ENCODE measurements at places on chromosomes 12 and 14. TPM values are rescaled to one million over a fixed set of nuclear protein-coding genes. Genes with fewer than 3 reads are reported as not detected.

The CNTN1 gene
- 7.2 TPM for total RNA-seq

The TOGARAM1 gene
- 17.2 TPM for total RNA-seq

The SMIM41 gene
- total RNA-seq = 4.5 TPM

The CIPC gene
- 19.8 TPM for total RNA-seq

The POU6F1 gene
- 12.6 TPM for total RNA-seq

The MYO1H gene
- total RNA-seq = 0.20 TPM

The SCYL2 gene
- total RNA-seq = 49.0 TPM

The NAV3 gene
- total RNA-seq = 8.6 TPM

The DHRS4 gene
- 36.5 TPM for total RNA-seq

The AMDHD1 gene
- 2.4 TPM for total RNA-seq

The OTX2 gene
- total RNA-seq = not detected

The ADAM21 gene
- 0.41 TPM for total RNA-seq

The BMAL2 gene
- total RNA-seq = 12.1 TPM

The MYRFL gene
- total RNA-seq = 0.17 TPM

The SOCS4 gene
- total RNA-seq = 20.7 TPM

The EML1 gene
- 24.6 TPM for total RNA-seq

The COCH gene
- total RNA-seq = 0.55 TPM

The LRFN5 gene
- 2.1 TPM for total RNA-seq

The SYNE3 gene
- 25.4 TPM for total RNA-seq

The TAS2R46 gene
- total RNA-seq = 1.4 TPM

The GAS2L3 gene
- 15.8 TPM for total RNA-seq

The KLRK1 gene
- total RNA-seq = 2.6 TPM

The SEC23A gene
- 66.1 TPM for total RNA-seq

The LRIG3 gene
- 26.8 TPM for total RNA-seq

The LRP10 gene
- 141 TPM for total RNA-seq

The KRT75 gene
- not detected for total RNA-seq

The CMTM5 gene
- total RNA-seq = 0.71 TPM

The PRR4 gene
- total RNA-seq = 1.4 TPM

The CLEC6A gene
- 0.32 TPM for total RNA-seq

The CDK2 gene
- 40.3 TPM for total RNA-seq

The PDE3A gene
- total RNA-seq = 9.2 TPM

The PIK3C2G gene
- total RNA-seq = 0.50 TPM

The AQP2 gene
- 0.42 TPM for total RNA-seq

The GRIP1 gene
- 2.5 TPM for total RNA-seq

The OR10A7 gene
- not detected for total RNA-seq

The C12orf56 gene
- total RNA-seq = not detected

Data from left lung (tissue), 14 donors.